ENCODE measurements at places on chromosomes 2 and 18.

GRCh38 chr18:77022556-77022955 is 110.0 kb downstream of the MBP start:
- DNase-seq = no peak

- no peak for DNase-seq
Measured at GRCh38 chr2:233443511-233444183, 89.4 kb downstream of the DGKD start.

DNA sequence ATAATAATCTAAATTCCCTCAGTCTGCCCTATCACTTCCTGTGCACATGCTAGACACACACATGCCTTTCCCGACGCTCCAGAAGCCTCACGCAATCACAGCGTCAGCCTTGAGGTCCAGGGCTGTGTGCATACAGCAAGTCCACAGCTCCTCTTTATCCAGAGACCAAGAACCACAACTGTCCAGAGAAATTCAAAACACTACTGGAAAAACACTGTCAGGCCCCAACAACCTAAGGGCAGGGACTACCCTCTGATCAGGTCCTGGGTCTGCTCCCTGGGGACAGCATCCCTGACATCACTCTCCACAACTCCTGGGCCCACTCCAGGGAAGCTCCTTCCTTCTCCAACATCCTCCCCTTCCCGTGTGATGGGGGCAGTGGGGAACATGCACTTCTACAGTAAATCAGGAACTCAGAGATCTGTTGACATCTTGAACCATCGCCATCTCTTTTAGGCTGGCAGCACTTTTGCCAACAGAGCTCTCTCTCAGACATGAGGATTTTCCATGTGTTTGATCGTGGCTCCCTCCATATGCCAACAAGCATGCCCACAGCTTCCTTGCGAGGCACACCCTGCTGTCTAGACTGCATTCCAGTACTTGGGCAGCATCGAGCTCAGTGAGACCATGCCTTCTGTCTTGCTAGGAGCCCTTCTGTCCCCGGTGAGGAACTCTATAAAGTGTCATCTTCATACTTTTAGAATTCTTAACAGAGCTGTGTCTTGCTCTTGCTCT is 15.4 kb downstream of the TEX51 start:
- no peak for DNase-seq

- no peak for DNase-seq
Measured at GRCh38 chr2:152114366-152114765, 15.5 kb upstream of the CACNB4 start.

DNA sequence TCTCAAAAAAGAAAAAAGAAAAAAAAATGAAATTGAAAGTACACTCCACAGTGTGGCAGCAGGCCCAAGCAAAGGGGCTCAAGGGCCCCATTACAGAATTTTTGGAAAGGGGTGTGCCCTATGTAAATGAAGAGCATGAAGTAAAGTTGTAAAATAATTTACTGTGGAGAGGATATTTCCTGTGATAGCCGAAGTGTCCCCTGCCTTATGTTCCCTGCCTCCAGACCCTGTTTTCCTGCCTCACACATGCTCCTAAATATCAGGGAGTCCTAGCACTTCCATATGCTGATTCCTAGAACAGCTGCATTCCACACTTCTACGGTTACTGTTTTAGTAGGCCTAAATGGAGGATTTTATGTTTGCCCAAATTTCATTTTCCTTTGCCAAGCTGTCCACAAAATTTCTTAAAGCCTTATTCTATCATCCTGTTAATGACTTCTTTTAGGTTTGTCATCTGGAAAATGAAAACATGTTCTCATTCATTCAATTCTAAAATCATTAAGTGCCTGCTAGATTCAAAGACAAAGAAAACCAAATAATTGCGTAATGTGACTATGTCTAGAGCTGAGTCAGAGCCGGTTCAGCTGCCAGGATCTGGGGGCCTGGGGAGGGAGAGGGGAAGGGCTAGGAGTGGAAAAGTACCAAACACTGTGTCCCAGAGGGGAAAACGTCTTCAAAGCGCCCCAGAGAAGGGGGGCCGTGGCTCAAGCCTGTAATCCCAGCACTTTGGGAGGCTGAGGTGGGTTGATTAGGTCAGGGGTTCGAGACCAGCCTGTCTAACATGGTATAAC is 25.9 kb upstream of the IMPA2 start:
- DNase-seq = peak; percentile 76

DNA sequence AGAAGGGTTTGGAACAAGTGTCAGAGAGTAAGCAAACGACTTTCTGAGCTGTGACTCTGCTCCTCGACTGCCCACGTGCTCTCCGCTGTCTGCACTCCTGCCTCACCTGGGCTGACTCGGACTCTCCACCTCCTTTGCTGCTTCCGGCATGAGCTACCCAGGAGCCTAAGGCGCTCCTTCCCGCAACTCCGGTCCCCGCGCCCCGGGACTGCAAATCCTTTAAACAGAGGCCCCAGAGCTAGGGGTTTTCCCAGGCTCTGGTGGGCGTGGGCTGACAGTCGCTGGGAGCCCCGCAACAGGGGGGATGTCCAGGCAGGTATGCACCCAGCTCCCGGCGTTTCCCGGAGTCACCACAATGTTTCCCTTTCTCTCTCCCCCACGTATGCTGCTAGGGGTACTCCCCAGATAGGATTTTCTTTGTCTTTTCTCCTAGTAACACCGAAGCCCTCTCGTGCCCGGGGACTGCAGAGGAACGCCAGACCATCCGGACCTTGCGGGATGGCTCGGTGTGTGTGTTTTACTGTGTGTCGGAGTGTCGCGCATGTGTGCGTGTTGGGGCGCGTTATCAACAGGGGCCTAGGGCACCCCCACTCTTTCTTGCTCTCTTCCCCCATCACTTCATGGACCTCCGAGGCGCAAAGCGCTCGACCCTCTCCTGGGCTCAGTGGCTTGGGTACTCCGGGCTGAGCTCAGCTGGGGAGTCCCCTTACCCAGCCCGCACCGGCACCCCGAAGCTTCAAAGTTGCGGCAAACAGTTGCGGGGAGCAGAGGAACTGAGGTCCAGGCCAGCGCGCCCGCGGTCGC is 691 bp upstream of the THSD7B start:
- DNase-seq = no peak

GRCh38 chr2:232929303-232930058 is 59.4 kb downstream of the SNORC start:
- DNase-seq = no peak

- DNase-seq = peak; percentile 94
Measured at GRCh38 chr2:70142590-70143313, 48.1 kb downstream of the C2orf42 start.

DNA sequence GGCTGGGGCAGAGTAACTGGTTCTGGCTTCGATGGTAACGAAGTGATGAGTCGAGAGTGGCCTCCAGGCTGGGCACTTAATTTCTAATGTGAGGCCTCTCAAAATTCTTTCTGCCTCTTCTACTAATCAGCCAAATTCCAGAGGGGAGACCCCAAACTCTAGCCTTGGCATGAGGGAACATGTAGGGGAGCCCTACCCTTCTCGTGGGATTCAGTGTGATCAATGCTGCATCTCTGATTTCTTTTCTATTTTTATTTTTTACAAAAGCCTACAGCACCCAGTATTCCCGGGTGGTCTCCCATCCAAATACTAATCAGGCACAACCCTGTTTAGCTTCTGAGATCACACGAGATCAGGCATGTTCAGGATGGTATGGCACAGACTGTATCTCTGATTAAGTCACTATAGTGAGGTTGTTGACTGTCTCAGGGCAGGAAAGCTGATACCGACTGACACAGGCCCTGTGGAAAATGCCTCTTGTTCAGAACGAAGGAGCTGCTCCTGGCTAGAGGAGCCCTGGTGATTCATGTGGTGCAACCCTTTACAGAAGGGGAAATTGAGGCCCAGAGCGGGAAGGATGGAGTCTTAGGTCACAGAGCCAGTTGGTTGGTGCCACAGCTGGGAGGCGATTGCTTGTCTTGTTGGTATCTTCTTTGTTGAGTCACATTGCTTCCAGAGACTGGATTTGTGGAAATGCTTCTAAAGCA is 126.3 kb upstream of the HS6ST1 start:
- no peak for DNase-seq

- DNase-seq = no peak
Measured at GRCh38 chr2:196839574-196839973, 30.4 kb upstream of the C2orf66 start.

DNA sequence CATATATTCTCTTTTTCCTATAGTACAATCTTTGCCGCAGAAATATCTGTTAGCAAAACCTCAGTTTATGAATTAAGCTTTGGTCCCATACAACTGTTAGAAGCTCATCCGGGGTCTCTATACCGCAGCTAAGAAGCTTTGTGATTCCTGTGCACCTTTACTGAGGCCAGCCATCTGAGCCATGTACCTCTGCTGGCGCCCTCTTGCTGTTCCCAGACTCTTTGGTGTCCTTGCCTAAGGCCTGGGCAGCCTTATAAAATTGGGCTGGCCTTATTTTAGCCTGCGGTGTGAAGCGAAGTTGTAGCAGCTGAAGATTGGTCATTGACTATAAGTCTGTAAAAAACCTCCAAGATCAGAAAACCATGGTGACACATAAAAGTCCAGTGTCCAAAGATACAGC is 1135.1 kb upstream of the CHAC2 start:
- no peak for DNase-seq

DNA sequence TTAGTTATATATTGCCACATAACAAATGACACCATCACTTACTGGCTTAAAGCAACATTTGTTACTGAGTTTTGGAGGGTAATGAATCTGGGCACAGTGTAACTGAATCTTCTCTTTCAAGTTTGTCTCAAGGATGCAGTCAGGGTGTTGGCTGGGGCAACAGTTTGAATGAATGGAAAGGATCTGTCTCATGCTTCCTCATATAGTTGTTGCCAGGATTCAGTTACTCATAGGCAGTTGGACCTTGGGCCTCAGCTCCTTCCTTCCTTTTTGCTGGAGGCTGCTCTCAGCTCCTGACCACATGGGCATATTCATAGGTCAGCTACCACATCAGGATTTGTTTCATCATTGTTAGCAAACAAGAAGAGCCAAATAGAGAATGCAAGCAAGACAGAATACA is 466.1 kb upstream of the MC4R start:
- no peak for DNase-seq

GRCh38 chr18:59921384-59921891 is 21.6 kb downstream of the PMAIP1 start:
- no peak for DNase-seq

DNA sequence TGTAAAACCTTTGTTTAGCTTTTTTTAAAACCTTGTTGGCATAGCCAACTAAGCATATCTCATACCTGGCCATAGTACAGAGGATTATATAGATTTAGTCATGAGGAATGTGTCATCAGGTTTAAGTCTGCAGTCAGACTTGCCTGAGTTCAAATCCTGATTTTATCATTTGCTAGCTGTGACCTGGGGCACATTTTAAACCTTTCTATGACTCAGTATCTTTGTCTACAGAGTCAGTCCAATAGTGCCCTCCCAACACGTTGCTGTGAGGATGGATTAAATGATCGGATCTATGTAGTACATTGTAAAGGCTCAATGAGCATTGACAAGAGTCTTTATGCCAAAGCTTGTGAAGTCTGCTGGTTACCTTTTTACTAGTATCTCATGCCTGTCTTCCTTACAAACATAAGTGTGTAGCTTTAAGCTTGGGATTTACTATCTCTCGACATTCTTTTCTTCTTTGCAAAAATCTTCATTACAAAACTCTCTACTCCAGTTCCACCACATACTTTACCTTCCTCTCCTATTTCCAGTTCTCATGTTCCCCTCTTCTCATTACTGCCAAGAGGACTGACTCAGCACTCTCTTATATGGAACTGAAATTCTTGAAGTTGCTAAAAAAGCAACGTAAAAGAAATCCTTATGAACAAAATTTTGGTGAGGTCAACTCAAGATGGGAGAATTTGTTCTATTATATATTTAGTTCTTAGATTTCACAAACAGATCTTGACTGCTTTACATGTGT is 68.1 kb upstream of the RBMS1 start:
- DNase-seq = no peak

DNA sequence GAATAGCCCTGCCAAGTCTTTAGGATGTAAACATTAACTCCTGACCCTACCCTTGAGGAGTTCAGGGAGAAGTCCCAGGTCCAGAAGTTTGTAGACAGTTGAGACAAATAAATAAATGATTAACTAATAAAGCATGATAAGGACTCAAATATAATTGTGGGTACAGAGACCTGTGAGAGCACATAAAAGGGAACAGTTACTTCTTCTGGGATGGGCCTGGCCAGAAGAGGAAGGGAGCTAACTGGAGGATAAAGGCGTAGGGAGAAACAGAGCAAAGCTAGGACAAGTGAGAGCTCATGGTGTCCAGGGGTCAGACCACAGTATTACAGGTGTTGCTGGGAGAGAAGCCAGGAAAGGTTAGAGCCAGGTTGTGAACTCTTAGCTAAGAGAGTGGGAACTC is 3.0 kb downstream of the LCLAT1 start:
- DNase-seq = no peak

GRCh38 chr2:101428422-101429176 is 41.3 kb upstream of the CREG2 start:
- no peak for DNase-seq

GRCh38 chr2:216015722-216016464 is 2.5 kb upstream of the MREG start:
- peak; percentile 48 for DNase-seq

DNA sequence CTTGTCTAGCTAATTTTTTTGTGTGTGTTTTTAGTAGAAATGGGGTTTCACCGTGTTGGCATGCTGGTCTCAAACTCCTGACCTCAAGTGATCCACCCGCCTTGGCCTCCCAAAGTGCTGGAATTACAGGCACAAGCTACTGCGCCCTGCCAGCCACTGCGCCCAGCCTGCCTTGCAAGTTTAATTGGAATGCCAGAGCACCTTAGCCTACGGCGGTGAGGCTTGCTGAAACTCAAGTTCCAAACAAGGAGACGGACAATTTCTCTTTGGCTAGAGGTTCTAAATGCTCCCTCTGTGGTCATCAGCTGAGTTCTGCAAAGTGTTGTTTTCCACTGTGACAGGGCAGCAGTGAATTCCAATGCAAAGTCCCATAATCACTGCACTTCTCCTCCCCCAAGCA is 583.4 kb downstream of the KCNJ3 start:
- DNase-seq = no peak

- no peak for DNase-seq
Measured at GRCh38 chr2:7887441-7887840, 794.4 kb upstream of the ID2 start.

- DNase-seq = no peak
Measured at GRCh38 chr18:9869715-9870430, 15.9 kb upstream of the TXNDC2 start.

- DNase-seq = no peak
Measured at GRCh38 chr2:169158874-169159273, 89.5 kb downstream of the DHRS9 start.

GRCh38 chr2:66984864-66985263 is 412.3 kb upstream of the ETAA1 start:
- DNase-seq = no peak

GRCh38 chr18:31783059-31783458 is 22.4 kb upstream of the SLC25A52 start:
- no peak for DNase-seq

DNA sequence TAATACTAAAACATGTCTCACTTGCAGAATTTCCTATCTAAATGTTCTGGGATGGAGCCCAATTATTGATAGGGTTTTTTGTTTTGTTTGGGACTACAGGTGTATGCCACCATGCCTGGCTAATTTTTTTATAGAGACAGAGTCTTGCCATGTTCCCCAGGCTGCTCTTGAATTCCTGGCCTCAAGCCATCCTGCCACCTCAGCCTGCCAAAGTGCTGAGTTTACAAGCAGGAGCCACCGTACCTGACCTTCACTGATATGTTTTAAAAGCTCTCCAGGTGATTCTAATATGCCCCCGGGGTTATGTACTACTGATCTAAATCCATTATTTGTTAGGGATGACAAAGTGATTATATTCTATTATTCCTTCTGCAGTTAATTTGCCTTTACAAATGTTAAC is 2.2 kb downstream of the ELAC1 start:
- DNase-seq = no peak

Data from SHP77 treated with DMSO at 0.1 percent for 48 hours (cell line).